Endothelial cell of umbilical vein (primary cell): ENCODE measurements at places on chromosomes 1 and 21.
A peak's percentile ranks its signal among the peaks of the same experiment; 100 is the strongest.

DNA sequence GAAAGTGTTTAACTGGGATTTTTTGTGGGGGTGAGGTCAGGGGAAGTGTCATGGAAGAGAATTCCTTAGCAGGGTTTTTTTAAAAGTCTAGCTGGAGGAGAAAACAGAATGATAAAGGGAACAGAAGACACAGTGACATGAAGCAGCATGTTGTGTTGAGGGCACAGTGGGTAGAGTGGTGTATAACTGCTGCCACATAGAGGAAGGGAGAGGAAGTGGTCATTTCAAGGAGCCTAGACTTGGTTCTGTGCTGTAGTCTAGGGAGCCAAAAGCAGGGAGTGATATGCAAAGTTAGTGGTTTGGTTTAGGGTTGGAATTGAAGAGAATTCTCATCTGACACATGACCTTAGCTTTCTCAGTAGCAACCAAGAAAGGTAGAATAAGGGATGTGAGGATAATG lies 10.2 kb downstream of the EEIG2 start:
- no peak for DNase-seq

DNA sequence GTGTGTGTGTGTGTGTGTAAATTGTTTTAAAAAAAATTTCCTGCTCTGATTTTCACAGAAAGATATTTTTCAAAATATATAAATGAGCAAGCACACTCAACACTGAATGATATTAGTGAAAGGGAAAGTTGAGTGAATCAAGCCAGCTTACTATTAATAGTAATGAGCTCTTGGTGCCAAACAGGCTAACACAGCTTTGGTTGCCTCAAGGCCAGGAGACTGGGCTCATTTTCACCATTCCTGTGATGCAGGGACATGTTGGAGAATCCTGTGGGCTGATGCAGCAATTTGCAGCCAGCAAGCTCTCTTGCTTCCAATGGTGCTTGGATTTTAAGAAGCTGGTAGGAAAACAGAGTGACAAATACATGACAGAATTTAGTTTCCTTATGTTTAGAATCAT lies 30.2 kb downstream of the PLA2G4A start:
- no peak for DNase-seq

DNA sequence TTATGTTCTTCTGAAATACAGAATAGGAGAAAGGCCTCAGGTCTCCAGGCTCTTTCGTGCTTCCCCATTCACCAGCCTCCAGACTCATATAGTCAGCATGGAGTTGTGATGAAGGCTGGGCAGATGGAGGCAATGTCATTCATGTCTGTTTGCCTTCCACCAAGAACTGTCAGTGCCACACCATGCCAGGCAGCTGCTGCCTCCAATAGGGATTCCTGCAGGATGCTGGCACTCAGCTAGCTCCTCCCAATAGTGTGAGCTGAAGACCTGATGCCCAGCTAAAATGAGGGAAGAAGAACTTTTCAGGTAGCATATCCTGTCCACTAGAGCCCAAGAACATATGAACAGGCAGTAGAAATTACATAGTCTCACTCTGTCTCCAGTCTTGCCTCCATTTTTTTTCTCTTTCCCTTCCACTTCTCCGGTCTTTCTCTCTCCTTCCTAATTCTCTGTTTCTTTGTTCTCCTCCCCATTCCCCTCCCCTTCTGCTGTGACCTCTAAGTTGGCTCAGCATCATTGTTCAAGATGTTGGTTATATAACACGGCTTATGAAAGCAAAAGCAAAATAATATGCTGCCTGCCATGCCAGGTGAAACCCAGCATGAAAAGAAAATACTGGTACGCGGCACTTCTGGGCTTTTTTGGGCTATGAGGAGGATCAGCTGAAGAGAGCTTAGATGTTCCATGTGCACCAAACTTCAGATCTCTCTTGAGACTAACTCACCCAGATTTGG lies 17.3 kb downstream of the GLUL start:
- DNase-seq: no peak

GRCh38 chr21:25589887-25590286 lies 17.4 kb downstream of the MRPL39 start:
- DNase-seq: no peak

DNA sequence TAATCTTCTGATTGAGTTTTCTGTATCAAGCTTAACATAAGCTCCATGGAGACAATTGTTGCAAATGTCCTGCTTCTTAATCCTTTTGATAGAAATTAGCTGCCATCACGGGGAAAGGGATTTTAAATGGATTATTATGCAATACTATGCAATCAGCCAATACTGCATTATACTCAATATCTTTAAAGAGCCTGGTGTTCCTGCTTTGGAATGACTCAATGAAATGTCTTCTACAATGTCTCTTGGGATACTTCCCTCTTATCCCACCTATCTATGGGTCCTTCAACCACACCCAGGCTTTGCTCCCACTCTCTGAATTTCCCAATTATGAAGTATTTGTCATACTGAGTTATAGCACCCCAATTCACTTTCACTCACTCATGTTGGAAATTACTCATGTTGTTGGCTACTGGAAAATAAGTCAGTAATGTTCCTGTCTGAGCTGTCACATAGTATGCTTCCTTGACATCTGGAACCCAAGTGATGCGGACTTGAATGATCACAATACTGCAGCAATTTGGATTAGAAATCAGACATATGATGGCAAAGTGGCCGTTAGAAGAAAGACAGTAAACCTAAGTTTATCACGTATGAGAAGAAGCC lies 85.0 kb downstream of the TPR start:
- DNase-seq: no peak

DNA sequence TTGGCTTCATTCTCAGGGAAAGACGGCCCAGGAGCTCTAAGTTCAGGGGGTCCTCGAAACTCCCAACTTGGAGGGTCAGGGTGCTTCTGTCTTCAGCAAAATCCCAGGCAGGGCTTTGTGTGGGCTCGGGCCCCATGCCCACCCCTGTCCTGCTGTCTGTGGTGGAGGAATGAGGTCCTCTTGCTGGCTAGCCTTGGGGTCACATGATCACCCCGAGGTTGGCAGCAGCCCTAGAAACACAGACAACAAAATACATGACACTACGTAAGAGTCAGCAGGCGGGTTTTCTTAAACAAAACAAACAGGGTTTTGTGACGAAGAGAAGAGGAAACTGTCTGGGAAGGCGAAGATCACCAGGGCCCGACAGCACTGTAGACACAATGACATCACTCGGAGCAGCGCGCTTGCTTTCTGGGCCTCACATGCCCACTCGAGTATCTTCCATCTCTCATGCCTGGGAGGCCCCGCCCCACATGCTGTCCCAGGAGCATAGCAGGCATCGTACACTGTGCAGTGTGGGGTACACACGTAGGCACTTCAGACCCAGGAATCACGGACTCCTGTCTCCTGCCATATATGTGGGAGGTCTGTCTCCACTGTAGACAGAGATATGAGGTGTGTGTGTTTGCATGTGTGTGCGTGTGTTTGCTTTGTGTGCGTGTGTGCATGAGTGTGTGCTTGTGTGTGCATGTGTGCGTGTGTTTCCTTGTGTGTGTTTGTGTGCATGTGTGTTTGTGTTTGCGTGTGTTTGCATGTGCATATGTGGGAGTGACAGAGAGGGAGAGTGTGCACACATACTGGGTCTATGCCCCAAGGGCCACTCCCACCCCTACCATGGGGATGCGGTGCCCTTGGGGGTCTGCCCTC lies 94.7 kb downstream of the SIK1 start:
- peak; percentile 94 for DNase-seq

DNA sequence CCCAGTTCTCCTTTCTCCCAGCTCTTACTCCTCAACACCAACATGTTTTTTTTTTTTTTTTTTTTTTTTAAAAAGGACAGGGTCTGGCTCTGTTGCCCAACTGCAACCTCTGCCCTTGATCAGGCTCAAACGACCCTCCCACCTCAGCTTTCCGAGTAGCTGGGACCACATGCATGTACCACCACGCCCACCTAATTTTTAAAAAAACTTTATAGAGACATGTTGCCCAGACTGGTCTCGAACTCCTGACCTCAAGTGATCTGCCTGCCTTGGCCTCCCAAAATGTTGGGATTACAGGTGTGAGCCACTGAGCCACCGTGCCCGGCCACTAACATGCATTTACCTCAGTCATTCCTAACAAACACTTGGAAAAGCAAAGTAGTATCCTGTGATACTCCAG lies 31.1 kb upstream of the FOXE3 start:
- no peak for DNase-seq

DNA sequence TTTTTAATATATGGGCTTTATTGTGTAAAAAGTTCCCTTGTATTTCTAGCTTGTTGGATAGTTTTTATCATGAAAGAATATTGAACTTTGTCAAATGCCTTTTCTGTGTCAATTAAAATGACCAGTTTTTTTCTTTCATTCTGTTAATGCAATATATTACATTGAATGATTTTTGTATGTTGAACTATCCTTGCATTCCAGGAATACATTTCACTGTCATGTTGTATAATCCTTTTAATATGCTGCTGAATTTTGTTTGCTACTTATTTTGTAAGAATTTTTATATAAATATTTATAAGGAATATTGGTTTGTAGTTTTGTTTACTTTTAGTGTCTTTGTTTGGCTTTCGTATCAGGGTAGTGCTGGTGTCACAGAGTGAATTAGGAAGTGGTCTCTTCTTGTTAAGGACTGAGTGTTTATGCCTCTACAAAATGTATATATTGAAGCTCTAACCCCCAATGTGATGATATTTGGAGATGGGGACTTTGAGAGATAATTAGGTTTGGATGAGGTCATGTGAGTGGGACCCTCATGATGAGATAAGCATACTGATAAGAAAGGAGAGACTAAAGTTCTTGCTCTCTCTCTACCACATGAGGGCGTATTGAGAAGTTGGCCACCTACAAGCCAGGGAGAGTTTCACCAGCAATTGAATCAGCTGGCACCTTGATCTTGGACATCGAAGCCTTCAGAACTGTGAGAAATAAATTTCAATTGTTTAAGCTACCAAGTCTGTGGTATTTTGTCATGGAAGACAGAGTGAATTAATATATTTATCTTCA lies 12.0 kb upstream of the SLAMF6 start:
- DNase-seq: no peak

DNA sequence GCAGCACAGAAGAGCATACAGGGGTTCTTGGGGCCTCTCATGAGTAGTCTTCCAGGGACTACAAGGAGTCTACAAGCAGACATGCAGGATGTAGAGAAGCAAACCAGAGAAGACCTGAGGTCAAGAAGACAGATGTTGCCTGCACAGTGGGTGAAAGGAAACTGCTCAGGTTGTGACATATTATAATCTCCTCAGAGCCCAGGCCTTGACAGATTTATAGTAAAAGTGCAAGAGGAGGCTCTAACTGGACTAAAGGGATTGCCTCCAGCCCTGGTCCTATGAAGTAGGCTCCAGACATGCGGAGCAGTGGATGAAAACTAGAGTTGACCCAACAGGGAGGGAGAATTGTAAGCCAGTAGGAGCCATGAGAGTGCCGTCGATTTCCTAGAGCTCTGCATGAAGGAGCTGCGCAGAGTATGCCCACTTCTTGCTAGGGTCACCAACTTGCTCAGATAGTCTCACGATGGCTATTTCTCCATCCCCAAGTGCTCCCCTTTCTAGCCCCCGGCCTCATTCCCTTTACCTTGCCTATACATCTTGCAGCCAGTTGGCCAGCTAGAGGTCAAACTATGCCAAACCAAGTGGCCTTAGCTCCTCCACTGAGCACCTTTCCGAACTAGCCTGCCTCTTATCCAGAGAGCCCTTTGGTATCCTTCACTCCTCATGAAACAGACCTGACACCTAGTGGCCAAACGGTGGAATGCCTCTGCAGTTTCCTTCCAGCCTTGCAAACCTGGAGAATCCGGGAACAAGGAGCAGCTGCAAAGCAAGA lies 36.2 kb upstream of the IPO9 start:
- DNase-seq: peak; percentile 86

DNA sequence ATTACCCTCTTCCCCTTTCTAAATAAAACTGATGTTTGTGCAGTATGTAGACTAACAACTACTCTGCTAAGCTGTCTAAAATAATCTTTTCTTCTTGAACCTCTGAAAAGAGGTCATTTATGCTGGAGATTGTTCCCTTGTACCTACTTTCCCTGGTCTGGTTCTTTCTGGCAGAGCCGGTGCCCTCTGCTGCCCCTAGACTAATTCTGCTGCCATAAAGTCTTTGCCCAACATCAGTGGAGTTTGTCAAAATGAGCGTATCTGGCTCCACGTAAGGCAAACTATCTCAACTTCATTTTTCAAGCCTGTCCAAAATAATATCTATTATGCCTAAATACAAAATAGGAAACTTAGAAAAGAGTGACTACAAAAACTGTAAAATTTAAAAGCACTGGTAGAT lies 30.9 kb upstream of the ANGPTL7 start:
- no peak for DNase-seq

DNA sequence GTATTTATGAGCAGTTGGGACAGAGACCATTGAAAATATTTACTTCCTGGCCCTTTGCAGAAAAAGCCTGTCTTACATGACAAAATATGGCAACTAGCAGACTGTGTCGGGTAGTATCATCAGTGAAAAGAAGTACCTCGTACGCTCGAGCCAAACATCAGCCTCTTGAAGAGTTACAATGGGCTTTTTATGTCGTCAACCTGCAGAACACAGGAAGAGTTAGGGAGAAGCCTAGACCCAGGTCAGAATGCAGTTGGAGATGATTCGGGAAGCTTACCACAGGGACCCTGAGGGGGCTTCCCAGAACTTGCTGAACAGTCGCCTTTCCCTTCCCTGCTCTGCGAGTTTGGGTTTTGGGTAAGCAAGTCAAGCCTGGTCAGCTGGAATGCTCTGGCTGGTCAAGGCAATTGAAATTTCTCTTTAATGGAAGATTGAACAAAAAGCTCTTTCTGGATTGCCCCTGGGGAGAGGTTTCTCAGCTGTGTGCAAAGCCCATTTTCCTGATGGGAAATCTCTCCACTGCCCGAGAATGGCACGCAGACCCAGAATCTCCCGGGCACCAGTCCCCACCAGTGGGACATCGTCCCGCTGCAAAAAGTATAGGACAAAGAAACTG lies 263.6 kb upstream of the TMEM51 start:
- DNase-seq: no peak

DNA sequence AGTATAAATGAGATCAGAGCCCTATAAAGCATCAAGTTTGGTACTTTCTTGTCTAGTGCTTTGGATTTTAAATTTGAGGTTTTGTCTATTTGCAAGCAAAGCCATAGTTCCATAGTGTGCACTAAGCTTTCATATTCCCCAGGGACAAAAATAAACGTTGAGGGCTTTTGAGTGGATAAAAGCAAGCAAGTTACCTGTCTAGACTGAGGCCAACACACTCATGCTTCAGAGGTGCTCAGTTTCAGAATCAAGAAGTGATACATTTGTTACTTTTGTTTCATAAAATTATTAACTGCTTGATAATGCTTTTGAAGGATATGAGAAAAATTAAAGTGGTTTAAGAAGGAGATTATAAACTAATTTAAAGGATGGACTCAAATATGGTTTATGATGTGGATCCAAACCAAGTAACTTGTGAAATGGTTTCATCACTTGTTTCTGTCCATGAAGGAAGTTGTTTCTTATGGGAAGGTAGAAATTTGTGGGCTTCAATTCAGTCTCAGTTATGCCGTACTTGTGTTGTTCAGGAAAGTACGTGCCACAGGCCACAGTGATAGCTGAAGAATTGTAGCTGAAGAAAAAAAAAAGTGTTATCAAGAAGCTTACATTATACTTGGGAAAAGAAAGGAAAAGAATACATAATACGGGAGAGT lies 71.2 kb downstream of the CHRM3 start:
- no peak for DNase-seq

GRCh38 chr1:222301652-222302051 lies 246.3 kb downstream of the HHIPL2 start:
- DNase-seq: no peak

- no peak for DNase-seq
Observed at GRCh38 chr1:22494144-22494543, 42.5 kb downstream of the ZBTB40 start.

GRCh38 chr1:33190701-33191100 lies 8.9 kb upstream of the TRIM62 start:
- no peak for DNase-seq
